Activated gamma-delta T cell treated with anti-CD3 and anti-CD28 coated beads, Interleukin-2, amount 50 U/mL, for 16 hours (primary cell): ENCODE measurements at places on chromosomes 12 and 14.
A peak's percentile ranks its signal among the peaks of the same experiment; 100 is the strongest.

DNA sequence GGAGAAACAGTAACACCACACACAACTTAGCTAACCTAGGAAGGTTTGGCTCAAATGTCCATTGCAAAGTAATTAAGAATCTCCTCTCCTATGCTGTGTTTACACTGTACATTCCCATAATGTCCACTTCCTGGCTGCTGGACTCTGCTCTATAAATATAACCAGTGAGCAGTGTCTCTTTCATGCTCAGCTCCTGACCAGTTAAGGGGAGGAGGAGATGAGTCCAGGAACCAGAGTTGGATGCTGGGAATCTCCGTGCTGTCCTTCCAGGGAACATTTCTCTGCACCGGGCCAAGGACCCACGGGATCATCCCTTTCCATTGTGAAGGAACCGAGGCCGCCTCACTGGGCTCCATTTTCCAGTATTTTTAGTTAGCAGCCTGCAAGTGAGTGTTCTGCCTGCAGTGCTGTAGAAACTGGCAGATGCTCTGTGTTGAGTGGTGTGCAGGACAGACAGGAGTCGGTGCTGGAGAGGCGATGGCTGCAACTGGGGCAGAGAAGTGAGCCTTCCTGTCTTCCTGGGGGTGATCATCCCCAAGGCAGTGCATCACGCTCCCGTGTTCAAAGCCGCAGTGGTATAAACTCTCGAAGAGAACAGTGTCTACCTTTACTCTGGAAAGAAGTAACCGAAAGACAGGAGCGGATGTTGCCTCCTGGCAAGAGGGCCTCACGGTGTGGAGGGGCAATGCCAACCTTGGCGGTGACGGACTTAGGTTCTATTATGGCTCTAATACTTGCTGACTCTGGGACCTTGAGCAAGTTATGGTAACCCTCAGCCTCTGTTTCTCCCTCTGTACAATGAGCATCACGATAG is 195.5 kb downstream of the CACNA1C start:
- DNase-seq, result no peak

DNA sequence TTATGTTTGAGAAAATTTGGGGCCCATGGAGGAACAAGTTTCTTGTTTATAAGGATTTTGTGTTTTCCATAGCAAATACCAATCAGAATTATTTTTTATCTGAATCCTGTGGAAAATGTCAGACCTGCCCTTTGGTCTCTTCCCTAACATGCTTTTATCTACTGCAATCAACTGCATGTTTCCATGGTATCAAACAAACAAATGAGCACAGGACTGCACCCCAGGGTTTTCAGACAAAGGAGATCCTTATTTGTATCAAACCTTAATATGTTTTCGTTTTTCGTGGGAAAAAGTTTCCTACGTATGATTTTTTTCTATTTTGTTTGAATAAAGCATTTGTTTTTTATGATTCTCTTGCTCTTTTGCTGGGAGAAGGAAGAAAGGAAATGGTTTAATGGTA is 91.1 kb downstream of the GPR135 start:
- no peak for DNase-seq

GRCh38 chr14:71855399-71856036 is 76.7 kb upstream of the RGS6 start:
- DNase-seq, result no peak

GRCh38 chr12:79329933-79330332 is 360.8 kb downstream of the PAWR start:
- no peak for DNase-seq

DNA sequence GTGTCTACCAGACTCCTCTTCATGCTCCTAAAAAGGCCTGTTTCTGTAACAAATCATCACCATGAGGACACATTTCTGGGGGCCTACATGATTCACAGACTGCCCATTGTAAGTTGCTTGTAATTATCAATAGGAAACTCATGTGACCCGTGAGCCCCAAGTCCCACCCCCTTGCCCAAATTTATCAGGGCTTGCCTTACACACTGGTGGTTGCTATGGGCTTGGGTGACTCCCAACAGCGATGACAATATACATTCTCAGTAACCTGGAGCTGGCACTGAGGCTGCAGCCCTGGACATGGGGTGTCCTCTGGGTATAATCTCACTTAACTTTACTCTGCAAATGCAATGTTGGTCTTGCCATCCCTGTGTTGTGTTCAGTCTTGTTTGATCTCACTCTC is 149.2 kb downstream of the NRXN3 start:
- DNase-seq, result no peak

DNA sequence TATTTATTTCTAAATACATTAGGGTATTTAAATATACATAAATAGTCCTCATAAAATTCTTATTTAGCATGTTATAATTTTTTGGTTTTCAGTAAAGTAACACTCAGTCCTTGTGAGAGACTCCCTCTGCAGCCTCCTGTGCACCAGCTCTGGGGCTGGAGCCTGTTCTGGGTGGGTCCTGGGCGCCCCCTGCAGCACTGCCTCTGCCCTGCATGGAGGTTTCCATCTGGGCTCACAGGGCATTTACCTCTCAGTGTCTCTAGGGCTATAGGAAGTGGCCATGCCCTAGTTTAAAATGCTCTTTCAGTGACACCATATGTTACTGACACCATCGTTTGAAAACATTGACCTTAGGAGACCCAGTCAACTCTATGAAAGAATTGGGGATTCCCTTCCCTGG is 1155.2 kb downstream of the TMEM121 start:
- DNase-seq, result no peak

DNA sequence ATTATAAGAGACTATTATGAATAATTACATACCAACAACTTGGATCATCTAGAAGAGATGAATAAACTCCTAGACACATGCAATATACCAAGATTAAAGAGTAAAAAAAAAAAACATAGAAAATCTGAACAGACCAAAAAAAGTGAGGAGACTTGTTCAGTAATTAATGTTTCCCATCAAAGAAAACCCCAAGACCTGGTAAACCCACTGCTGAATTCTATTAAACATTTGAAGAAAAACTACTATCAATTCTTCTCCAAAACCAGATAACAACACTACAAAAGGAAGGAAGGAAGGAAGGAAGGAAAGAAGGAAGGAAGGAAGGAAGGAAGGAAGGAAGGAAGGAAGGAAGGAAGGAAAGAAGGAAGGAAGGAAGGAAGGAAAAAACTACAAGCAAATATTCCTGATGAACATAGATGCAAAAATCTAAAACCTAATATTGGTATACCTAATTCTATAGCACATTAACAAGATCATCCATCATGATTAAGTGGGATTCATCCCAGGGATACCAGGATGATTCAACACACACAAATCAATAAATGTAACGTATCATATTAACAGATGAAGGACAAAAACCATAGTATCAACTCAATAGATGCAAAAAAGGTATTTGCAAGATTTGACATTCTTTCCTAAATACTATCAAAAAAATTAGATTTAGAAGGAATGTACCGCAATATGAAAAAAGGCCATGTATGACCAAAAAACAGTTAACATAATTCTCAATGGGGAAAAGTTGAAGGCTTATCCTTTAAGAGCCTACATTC is 445.5 kb downstream of the KCNH5 start:
- no peak for DNase-seq

DNA sequence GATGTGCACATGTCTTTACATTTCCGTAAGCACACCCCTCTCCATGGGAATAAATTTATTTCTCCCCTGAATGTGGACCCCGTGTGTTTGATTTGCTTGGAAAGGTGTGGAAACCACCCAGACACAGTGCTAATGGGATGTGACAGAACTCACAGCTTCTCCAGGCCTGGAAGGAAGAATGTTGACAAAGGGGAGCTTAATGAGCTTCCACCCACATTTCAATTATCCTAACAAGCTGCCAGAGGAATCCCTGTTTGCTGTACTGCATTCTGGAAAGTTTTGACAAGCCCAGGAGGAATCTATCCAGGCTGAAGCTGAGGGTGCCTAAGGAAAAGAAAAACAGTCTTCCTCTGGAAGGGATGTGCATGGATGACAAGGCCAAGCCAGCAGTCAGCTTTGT is 51.2 kb upstream of the CCDC60 start:
- DNase-seq, result no peak

- DNase-seq, result no peak
Observed at GRCh38 chr12:114684098-114684869, at the start of gene TBX3. Gene TBX3, minus strand, starts transcription at chr12:114684175. Its CDS starts 975 bp downstream, at chr12:114683200.

GRCh38 chr14:104882325-104882973 is 17.4 kb downstream of the CEP170B start:
- no peak for DNase-seq

GRCh38 chr14:96192975-96193805 is 11.4 kb upstream of the BDKRB2 start:
- DNase-seq, result no peak

DNA sequence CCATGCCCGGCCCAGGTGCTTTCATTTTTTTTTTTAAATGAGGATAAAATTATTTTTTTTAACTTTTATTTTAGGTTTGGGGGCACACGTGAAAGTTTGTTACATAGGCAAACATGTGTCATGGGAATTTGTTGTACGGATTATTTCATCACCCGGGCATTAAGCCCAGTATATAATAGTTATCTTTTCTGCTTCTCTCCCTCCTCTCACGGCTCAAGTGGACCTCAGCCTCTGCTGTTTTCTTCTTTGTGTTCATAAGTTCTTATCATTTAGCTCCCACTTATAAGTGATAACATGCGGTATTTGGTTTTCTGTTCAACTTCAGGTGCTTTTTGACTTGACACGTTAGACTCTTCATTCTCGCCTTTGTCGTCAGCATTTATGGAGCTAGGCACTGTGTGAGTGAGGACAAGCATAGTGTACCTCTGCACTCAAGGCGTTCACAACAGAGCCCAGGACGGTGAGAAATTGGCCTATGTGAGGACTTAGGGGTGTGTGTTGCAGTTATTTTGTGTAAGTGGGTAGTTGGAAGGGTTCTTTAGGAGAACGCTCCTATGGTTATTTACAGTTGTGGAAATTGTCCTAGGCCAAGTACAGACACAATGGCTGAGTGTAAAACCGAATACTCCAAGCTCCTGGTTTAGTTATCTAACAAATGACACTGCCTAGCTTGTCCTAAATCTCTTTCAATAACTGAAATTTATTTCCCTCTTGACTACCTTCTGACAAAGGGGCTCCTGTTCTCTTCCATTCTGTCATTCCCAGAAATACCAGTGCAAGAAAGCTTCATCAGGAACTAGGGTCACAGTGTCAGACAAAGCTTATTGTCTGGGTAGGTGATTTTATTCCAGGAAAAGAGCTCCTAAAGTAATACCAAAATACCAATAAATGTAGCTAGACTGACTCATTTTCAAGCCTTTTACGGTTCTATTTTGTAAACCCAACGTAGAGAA is 200.5 kb upstream of the PRICKLE1 start:
- no peak for DNase-seq

GRCh38 chr12:111192647-111193046 is 176.2 kb downstream of the PHETA1 start:
- no peak for DNase-seq

DNA sequence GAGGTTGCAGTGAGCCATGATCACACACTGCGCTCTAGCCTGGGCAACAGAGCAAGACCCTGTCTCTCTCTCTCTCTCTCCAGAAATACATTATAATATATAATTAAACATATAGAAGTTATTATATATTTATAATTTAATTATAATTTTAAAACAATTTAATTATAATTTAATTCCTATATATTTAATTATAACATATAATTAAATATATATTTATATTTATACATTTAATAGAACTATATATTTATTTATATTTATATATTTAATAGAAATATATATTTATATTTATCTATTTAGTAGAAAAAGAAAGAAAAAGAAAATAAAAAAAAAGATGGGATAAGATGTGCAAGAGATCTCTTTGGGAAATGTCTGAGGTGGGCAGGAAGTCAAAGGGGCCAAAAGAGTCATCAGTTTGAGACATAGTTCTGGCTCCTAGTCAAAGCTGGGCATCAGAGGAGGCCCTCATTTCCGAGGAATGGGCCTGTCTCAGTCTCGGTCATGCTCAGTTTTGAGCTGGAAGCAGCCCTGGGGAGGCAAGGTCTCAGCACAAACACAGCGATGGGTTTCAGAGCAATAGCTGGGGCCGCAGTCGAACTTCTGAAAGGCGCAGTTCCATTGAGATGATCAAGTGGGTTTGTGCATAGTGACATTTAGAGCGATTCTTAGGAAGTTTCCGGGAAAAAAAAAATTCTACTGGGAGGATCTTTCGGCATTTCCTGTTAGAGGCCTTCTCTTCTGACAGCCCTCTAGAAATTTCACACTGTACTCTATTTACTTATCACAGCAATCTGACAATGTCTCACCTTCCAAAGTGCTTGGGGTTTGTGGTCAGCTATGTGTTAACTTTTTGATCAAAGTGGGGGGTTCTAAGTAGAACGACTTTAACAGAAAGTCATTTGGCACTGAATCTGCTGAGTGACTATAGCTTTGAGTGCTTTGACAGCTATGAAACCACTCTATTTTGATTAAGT is 58.7 kb upstream of the GZMB start:
- DNase-seq, result peak; percentile 43

DNA sequence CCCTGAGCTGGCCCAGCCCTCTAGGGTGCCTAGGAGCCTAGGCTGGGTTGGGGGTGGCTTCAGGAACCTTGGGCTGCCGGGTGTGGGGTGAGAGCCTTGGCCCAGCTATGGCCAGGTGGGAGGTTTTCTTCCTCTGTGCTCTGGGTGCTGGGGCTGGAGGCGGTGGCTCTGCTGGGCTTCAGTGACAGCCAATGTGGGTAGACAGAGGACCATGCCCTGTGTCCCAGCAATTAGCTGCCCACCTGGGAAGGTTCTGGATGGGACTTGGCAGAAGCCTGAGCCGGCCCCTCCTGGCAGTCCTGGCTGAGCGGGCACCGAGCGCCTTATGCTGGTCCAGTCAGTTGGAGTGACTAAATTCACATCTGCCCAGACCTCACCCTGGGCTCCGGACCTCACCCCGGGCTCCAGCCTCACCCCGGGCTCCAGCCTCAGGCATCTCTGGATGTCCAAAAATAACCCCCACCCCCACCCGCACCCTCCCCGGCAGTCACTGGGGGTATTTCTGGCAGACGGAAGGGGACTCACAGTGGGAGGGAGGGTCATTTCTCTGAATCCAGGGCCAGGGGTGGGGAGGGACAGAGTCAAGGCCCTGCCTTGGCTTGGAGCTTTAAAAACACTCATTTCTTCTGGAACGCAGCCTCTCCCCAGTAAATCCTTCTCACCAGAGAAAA is 46.9 kb downstream of the CYP46A1 start:
- DNase-seq, result no peak

DNA sequence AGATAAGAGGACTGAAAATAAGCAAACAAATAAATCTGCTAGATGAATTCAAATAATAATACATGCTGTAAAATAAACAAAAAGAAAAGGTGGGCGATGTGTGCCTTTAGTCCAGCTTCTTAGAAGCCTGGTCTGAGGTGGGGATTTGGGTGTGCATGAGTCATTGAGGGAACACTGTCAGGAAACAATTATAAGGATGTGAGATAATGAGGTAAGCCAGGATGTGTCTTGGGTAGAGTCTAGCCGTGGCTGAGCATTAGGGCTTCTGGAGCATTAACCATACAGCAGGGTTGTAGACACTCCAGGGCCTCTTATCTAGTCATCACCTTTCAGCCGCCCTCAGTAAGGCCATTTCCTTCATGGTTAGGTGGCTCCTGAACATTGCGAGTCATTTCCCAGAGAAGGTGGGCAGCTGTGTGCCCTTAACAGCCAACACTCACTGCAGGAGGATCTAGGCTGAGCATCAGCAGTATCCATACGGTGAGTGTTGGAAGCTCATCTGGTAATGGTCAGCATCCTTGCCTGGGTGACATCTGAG is 405.6 kb downstream of the GLT1D1 start:
- DNase-seq, result no peak
